ENCODE measurements at places on chromosomes 4 and X.

DNA sequence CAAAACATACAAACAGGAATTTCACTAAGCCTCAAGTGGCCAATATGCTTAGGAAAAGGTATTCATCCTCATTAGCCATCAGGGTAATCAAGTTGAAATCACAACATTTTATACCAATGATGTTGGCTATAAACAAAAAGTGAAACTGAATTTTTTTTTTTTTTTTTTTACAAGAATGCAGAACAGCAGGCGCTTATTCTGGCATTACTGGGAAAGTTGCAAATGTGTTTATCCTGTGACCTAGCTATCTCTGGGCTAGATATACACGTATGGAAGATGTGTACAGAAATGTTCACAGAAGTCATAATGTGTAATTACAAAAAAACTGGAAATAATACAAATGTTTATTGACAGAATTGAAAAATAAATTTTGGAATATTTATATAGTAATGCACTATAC lies 1430.4 kb upstream of the TENM3 start:
- no peak for DNase-seq

GRCh38 chr4:138869165-138869564 lies 146.4 kb upstream of the NOCT start:
- DNase-seq: no peak

- DNase-seq: peak; percentile 98
Measured at GRCh38 chr4:176319704-176320339, at the start of gene SPCS3. TSS of gene SPCS3 (plus strand) at chr4:176319966. CDS start at chr4:176320077, 111 bp downstream.

DNA sequence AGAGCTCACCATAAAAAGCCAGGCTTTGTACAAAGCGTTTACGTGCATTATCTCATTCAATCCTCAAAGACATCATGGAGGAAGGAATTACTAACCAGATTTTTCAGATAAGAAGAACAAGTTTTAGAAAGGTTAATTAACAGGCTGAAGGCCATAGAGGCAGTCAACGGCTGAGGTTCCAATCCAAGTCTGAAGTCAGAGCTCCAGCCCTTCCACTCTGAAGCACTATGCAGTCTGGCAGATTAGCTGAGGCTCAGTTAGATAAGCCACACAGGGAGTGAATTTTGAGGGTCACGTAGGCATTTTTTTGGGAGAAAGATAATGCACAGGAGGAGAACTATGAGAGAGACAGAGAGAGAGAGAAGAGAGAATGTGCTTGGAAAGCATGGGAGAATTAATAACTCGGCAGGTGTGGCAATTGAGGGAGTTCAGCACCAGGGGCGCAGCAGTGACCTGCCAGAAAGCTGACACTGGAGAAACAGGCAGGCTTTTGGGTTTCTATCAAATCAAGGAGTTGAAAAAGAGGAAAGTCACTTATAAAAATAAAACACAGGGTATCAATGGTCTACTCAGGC lies 116.5 kb upstream of the NAP1L5 start:
- DNase-seq: no peak

DNA sequence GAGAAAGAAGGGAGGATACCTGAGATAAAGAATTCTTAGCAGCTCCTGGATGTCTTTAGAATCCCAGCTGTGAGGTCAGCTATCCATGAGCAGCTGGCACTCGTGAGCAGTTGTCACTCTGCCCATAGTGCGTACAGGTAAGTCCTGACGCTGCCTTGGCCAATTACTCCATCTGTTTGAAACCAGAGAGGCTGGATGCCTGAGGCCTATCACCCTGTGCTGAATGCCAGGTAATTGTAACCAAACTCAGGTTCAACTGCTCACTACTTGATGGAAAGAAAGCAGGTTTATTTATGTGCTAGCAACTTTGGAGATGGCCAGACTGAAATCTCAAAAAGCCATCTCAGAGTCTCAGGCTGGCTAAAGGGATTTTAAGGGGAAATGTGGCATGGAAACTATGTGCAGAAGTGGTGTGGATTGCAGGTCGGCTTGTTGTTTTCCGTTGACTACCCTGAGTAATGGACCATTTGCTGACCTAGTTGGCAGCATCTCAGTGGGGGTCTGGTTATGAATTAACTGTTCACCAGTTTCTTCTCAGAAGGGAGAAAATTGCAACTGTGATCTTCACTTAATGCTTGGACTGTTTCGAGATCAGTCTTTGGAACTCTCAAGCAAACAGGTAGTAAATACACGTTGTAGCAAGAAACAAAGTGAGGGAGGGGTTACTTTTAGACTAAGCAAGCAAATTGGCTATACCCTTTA lies 1614.0 kb upstream of the PCDH10 start:
- DNase-seq: no peak

DNA sequence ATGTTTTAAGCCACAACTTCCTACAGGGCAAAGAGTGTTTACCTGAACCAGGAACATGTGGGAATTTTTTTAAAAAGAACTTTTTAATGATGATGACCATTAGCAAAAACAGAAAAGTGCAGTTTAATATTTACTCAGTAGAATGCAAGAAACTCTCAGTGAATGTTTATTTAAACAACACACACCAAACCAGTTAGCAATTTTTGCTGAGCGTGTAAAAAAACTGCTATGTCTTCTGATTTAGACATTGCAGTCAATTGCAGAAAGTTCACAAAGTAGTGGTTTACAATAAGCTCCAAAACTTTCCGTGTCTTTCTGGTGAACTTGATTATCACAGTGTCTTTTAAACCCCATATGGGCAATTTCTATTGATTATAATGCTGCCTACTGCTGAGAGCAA lies 273.7 kb upstream of the DIAPH2 start:
- DNase-seq: no peak

DNA sequence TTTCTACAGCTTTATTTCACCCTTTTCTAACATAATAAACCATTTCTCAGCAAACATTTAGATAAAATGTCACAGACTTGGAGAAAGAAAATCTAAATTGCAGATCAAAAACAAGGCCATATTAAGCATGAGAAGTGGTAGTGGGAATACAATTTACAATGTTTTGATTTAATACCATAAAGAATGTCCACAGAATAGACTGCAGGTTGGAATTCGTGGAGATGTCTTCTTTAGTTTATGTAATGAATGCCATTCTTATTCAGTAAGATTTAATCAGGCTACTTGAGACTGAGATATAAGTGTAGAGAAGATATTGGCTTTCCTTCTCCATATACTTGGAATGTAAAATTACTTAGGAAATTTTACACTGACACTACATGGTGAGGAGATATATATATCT lies 91.9 kb upstream of the ZFP42 start:
- no peak for DNase-seq

DNA sequence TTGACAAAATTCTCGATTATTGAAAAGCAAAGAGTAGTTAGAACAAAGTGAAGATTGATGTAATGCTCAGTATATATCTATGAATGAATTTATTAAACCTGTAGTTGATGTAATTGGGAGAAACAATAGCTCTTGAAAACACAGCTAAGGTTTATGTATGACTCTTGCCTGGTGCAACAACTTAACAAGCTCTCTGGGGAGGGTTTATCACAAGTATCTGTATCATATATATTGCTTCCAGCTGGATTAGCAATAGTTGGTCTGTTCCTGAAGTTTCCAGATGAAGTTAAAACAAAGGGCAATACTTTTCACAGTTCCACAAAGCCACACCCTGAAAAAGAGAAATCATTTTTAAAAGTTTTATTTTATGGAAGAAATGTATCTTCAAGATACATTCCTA lies 91.4 kb downstream of the ARSJ start:
- no peak for DNase-seq
